ENCODE measurements at places on chromosomes 2 and 18.

- DNase-seq: peak; percentile 66
Measured at GRCh38 chr2:43453179-43454170, 142.4 kb downstream of the THADA start.

- DNase-seq: peak; percentile 83
Measured at GRCh38 chr2:165440367-165440766, 29.1 kb upstream of the CSRNP3 start.

- no peak for DNase-seq
Measured at GRCh38 chr18:28357766-28358401, 181.0 kb upstream of the CDH2 start.

GRCh38 chr2:83874712-83875430 lies 584.2 kb downstream of the SUCLG1 start:
- DNase-seq: no peak

GRCh38 chr2:1249897-1250687 lies 163.2 kb upstream of the TPO start:
- DNase-seq: no peak

DNA sequence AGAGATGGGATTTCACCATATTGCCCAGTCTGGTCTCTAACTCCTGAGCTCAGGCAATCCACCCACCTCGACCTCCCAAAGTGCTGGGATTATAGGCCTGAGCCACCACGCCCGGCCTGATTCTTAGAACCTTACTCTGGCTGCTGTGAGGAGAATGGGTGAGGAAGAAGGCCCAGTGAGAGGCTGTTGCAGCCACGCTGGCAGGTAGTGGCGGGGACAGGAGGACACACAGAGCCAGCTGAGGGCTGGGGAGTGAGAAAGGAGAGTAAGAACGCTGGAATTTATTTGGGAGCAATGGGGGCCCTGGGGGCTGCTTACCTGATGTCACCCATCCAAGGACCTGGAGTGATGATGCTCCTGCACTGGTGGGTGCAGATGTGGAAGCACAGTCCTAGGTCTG lies 153.8 kb upstream of the SIX3 start:
- no peak for DNase-seq

GRCh38 chr2:19955544-19956422 lies 34.1 kb downstream of the WDR35 start:
- DNase-seq: peak; percentile 56

DNA sequence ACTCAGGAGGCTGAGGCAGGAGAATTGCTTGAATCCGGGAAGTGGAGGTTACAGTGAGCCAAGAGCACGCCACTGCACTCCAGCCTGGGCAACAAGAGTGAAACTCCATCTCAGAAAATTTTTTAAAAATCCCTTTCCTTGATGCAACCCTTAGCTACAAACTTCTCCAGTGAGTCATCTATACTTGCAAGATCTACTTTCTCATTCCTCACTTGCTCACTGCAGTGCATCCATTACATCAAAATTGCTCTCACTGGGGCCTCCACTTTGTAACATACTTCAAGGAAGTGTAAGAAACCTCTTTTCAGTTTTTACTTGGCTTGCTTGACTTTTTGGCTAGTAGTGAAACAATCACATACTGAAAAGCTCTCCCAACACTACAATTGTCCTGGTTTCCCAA lies 65.3 kb downstream of the REEP1 start:
- no peak for DNase-seq

DNA sequence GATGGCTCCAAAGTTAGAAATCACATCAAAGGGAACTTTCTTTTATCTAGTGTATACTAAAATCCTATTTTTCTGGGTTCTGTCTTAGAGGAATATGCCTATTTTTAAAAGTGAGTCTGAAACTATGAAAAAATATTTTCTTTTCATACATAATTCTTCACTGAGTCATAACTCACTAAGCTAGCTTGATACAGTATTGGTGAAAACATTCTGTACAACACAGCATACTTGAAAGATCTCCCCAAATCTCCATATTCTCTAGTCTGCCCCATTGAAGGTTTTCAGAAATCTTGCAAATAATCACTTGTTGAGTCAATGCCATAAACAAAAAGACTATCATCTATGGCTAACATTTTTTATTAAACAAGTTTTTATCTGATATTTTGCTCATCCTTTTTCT lies 44.5 kb downstream of the COL3A1 start:
- DNase-seq: no peak

All from muscle of arm (tissue), 14 donors.